ENCODE measurements at places on chromosomes 1 and 21. TPM values are rescaled to one million over a fixed set of nuclear protein-coding genes. Genes with fewer than 3 reads are reported as not detected.

DNA sequence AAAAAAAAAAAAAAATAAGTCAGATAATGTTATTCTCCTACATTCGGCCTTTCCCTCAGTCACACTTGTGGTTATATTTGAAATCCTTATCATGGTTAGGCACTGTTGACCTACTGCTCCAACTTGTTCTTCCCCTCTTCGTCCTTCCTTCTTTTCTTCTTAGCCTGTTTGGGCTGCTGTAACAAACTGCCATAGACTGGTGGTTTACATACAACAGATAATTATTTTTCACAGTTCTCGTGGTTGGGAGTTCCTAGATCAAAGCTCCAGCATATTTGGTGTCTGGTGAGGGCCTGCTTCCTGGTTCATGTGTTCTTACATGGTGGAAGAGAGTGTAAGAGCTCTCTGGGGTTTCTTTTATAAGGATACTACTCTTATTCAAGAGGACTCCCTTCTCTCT, 73.4 kb downstream of the RABGAP1L start:
- no peak for DNase-seq

DNA sequence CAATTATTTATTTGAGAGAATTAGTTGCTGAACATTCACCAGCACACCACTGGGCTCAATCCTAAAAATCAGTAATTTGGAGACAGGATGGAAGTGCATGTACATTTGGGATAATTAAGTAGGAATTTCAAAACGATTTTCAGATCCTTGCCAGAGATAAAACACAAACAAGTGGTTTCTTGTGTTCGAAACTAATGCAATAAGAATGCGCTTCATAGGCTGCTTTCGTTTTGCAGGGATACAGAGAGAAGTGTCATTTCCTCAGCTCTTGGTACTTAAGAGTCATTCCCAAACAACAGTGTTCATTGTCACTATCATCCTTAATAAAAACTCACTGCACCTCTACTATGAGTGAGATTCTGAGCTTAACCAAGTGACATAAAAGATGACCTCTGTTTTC, 20.6 kb upstream of the USP24 start:
- DNase-seq: peak; percentile 50

GRCh38 chr21:42460391-42461184, 35.4 kb downstream of the RSPH1 start:
- DNase-seq: no peak

GRCh38 chr1:169527451-169528214, 41.9 kb upstream of the SLC19A2 start:
- no peak for DNase-seq

DNA sequence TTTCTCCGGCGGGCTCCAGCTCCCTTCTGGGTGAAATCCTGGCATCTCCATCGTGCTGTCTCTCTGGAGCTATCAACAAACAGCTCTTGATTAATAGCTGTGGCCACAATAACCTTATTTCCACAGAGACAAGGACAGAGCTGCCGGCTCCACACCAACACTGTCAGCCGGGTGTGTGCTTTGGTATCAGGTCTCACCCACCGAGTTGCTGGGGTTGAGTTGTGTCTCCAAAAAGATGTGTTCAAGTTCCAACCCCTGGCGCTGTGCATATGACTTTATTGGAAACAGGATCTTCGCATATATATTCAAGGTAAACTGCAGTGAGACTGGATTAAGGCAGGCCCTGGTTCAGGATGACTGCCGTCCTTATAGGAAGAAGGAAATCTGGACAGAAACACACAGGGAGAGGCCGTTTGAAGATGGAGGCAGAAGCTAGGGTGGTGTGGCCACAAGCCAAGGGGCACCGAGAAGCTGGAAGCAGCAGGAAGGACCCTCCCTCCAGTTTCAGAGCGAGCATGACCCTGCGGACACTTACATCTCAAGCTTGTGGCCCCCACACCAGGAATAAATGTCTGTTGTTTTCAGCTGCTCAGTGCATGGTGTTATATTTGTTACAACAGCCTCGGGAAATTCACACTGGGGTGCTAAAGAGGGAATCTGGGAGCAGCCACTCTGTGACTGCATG, 88.4 kb upstream of the TMPRSS2 start:
- no peak for DNase-seq

Gene NPR1
- 2.1 TPM for total RNA-seq

Gene ZNF593OS
- not detected for total RNA-seq

Gene SPRR1B
- 0.63 TPM for total RNA-seq

Gene CASZ1
- 19.1 TPM for total RNA-seq

Gene CLCN6
- total RNA-seq: 17.7 TPM

Measured in kidney epithelial cell (primary cell).